ENCODE measurements at places on chromosomes 7 and 10.

- no peak for DNase-seq
Observed at GRCh38 chr10:3428826-3429225, 256.2 kb upstream of the PITRM1 start.

DNA sequence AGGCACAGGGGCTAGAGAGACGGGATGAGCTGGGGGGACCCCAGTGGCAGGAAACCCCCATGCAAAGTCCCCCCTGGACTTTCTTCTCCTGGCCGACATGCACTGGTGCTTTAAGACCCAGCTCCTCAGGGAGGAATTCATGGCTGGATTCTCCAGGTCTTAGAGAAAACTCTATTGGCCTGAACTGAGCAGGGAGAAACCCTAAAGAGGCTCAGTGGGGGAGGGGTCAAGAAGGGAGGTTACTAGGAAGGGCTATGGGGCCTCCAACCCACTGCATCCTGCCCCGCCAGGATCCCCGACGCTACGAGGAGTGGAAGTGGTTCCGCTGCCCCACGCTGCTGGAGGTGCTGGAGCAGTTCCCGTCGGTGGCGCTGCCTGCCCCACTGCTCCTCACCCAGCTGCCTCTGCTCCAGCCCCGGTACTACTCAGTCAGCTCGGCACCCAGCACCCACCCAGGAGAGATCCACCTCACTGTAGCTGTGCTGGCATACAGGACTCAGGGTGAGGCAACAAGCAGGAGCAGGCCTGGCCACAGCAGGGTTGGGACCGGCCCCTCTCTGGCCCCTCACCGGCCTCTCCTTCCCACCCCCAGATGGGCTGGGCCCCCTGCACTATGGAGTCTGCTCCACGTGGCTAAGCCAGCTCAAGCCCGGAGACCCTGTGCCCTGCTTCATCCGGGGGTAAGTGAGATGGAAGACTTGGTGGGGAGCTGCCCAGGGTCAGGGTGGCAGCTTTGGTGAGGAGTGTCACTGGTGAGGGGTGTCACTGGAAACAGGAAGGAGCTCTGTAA lies 13.8 kb downstream of the ATG9B start:
- no peak for DNase-seq

GRCh38 chr10:33559105-33559504 lies 224.6 kb upstream of the NRP1 start:
- no peak for DNase-seq

DNA sequence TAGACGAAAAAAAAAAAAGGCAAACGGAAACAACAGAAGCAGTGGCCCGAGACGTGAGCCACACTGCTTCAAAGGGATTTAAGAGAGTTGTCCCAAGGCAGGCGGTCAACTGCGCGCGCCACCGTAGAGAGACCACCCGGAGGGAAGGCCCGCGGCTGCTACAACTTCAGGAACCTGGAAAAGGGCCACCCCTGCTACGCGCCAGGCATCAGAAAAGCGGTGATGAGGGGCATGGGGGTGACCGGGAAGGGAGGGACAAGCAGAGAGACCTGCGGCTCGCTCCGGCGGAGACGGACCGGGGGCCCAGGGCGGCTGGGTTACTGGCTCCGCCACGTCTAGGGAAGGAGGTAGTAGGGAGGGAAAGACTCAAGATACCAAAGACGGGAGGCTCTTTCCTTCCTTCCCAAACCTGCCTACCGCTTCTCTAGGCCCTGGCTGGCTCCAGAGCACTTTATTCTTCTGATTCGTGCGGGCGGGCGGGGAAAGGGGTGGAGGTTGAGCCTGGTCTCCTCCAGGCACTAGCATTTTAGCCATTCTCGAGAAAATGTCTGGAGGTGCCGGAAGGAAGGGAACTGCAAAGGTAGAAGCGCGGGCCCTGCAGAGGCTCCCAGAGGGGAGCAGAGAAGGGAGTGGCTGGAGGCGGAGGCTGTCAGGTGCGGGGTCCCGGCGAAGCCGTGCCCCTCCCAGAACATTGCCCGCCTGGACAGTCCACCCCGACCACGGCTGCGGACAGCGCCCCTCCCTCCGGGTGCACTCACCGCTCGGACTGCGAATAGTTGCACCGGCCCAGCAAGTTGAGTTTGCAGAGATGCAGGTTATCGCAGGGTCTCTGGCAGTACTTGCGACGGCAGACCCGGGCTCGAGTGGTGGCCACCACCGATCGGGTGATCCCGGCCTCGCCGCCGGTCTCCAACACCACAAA lies 993 bp downstream of the ZC3HAV1 start:
- no peak for DNase-seq

DNA sequence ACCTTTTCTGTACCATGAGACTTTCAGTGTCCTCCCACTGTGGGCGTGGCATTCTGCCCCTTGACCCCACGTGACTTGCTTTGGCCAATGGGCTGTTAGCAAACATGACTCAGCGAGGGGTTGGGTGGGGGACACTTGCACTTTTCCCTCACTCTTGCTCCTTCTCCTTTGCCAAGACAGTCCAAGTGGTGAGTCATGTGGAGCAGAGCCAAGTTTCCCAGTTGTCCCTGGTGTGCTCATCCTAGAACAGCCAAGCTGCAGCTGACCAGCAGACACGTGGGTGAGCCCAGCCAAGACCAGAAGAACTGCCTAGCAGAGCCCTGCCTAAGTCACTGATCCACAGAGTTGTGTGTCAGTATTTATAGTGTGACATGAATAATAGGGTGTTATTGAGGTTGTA lies 82.8 kb upstream of the CPXM2 start:
- no peak for DNase-seq

DNA sequence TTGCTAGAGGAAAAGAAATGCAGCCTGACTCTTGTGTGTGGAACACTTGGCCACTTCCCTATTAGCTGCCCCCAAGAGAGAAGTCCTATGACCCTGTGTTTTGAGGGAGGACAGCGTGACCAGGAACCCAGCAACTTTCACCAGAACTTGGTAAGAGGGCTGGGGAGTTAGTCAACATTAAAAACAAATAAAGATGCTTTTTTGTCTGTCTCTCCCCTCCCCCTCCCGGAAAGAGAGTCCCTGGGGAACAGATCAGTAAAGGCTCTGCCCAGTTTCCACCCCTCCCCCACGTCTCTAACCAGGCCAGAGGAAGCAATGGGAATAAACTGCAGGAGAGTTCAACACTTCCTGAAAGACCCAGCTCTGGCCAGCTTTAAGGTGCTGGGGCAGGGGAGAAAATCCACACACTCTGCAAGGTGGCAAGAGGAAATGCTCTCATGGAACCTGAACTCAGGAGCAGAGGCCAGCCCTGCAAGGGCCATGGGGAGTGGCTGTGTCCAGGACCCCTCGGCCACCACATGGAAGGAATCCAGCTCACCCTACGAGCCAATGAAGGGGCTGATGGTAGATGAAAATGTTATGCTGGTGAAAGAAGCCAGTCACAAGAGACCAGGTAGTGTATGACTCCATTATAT lies 21.5 kb downstream of the SH3PXD2A start:
- no peak for DNase-seq

All from right atrium auricular region (tissue), 2 donors.